ENCODE measurements at places on chromosomes 7 and 10.

DNA sequence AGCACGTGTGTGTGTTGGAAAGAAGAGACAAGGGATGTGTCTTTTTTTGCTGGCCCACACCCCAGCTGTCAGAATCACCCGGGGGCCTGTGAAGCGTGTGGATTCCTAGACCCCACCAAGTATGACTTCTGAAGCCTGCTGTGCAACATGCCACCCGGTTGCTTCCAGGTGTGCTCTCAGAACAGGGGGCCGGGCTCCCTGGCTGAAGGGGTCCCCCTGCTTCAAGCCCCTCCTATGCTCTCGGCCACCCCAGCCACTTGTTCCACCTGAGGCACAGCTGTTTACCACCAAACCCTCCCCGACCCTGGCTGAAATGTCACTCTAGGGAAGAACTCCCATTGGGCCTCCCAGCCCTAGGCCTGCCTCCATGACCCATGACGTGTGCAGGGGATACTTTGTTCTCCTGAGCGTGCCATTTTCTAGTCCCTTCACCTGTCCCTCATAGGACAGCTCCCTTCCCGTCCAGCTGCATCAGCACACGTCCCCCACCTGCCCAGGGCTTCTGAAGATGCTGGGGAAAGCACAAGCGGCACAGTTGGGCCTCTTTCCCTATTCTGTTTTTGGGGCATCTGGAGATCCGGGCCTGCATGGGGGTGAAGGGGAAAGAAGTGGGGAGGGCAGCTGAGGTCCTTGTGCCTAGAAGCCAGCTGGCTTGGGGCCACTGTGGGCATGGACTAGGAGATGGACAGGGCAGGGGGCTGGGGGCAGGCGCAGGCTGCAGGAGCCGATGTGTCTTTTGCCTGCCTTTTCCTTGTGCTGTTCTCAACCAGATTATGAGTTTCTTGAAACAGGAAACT is 33.3 kb downstream of the CRHR2 start:
- no peak for DNase-seq

- DNase-seq: no peak
These were observed 203.1 kb downstream of the TPK1 start for GRCh38 chr7:144632724-144633123.

GRCh38 chr7:35504365-35504764 is 190.6 kb downstream of the HERPUD2 start:
- no peak for DNase-seq

GRCh38 chr7:30668102-30668501 is 14.2 kb downstream of the CRHR2 start:
- DNase-seq: no peak

Measured in neural progenitor cell (in vitro differentiated cells).